Hematopoietic multipotent progenitor cell treated with erythropoietin and hydrocortisone succinate and interleukin-3 and kit ligand, for 8 days (in vitro differentiated cells): ENCODE measurements at places on chromosomes 3 and 15.

GRCh38 chr3:48285132-48285531 lies 44.2 kb downstream of the ZNF589 start:
- no peak for DNase-seq

GRCh38 chr3:101976473-101976872 lies 127.2 kb downstream of the NFKBIZ start:
- DNase-seq = no peak

DNA sequence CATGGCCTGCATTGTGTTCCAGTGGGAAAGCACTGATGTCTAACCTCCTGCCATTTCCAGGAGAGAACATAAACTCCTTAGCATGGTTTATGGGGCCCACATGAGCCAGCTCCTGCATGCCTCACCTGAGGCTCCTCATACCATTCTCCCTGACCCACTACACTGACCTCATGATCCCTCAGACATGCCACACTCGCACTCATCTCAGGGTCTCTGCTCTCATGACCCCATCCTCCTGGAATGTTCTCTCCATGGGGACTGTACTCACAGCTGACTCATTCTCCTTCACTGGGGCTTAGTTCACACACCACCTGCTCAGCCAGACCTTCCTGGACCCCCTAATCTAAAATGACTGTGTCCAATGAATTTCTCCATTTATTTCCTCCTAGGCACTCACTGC lies 4.0 kb upstream of the LMCD1 start:
- DNase-seq = no peak

GRCh38 chr3:13657660-13658435 lies 108.9 kb downstream of the FBLN2 start:
- DNase-seq = peak; percentile 54

DNA sequence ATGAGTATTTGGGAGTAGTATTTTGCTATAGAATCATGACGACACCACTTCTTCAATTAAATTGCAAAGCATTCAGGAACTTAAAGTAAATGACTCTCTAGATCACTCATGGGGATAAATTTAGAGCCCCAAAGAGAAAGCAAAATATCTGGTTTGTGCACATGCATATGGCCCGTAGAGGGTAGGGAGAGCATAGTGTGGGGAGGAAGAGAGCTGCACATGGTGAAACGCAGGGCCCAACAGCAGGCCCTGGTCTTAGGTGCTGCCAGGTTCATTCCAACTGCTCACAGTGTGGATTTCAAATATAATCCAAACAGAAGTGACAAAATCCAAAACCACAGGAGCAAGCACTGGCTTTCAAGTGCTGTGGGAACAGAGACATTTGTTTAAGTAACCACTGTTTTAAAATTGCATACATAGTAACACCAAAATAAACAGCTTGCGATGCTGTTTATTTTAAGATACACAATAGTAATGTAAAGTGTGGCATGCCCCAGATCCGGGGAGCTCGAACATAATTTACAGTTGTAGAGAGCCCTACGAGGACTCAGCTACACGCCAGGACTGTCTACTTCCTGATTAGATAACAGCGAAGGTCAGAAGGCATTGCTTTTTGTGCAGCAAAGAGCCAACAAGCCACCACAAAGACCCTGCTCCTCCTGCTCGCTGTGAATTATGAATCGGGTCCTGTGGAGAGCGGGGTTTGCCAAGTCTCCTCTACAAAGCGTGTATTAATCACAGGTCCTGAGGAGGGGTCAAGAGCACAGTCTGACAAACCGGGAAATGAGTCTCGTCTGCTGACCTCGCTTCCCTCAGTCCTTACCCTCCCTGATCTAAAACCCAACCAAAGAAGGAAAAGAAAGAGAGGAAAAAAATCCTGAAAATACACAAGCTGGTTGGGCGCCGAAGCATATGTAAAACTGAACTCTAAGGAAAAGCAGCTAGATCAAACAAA lies 80.6 kb downstream of the MEIS2 start:
- no peak for DNase-seq

- DNase-seq = no peak
Observed at GRCh38 chr3:119901148-119901547, 119.2 kb downstream of the NR1I2 start.

GRCh38 chr3:10933470-10933804 lies 59.1 kb upstream of the SLC6A1 start:
- DNase-seq = no peak

DNA sequence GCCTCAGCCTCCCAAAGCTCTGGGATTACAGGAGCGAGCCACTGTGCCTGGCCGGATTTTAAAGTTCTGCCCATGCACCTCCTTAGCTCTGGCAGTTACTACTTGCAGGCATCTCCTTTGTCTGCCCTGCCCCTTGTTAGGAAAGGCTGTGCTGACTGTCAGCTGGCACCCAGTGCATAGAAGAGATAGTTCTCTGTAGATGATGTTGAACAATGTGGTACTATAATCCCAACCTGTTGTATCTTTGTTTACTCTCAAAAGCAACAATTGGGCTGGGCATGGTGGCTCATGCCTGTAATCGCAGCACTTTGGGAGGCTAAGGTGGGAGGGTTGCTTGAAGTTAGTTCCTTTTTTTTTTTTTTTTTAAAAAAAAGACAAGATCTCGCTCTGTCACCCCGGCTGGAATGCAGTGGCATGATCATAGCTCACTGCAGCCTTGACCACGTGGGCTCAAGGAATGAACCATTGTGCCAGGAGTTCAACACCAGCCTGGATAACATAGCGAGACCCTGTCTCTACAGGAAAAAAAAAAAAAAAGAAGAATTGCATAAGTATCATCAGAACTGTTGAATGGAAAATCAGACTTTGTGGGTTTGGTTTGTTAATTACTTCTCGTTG lies 30.6 kb downstream of the FLNB start:
- peak; percentile 64 for DNase-seq

DNA sequence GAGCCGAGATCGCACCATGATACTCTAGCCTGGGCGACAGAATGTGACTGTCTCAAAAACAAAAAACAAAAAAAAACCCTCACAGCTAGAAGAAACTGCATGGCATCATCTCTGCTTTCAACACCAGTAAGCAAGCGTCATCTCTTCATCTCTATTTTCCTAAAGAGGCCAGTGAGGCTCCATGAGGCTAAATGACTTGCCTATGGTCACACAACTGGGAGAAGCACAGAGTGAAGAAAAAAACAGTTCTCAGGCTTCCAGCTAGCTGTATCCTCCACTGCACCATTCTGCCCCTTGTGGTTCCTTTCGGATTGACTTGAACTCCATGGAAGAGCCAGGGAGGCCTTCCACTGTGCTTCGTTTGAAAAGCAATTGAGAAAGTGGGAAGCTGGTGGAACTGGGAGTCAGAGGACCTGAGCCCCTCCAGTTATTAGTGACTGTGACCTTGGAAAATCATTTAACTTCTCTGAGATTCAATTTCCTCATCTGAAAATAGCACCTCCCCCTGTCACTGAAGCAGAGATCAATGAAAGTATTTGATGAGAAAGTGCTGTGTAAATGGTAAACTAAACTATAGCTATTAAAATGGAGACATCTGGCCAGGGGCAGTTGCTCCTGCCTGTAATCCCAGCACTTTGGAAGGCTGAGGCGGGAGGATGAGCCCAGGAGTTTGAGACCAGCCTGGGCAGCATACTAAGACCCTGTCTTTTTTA lies 32.1 kb upstream of the DENND4A start:
- peak; percentile 83 for DNase-seq

DNA sequence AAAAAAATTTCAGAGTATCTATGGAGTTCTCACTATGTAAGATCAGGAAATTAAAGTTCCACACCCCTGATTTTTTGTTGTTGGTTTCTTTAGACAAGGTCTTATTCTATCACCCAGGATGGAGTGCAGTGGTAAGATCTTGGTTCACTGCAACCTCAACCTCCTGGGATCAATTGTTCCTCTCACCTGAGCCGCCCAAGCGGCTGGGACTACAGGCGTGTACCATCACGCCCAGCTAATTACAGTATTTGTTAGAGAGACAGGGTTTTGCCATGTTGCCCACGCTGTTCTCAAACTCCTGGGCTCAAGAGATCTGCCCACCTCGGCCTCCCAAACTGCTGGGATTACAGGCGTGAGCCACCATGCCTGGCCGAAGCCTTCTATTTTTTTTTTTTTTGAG lies 12.4 kb downstream of the QRICH1 start:
- DNase-seq = no peak

- DNase-seq = no peak
Observed at GRCh38 chr3:53194210-53195065, 33.4 kb downstream of the PRKCD start.

DNA sequence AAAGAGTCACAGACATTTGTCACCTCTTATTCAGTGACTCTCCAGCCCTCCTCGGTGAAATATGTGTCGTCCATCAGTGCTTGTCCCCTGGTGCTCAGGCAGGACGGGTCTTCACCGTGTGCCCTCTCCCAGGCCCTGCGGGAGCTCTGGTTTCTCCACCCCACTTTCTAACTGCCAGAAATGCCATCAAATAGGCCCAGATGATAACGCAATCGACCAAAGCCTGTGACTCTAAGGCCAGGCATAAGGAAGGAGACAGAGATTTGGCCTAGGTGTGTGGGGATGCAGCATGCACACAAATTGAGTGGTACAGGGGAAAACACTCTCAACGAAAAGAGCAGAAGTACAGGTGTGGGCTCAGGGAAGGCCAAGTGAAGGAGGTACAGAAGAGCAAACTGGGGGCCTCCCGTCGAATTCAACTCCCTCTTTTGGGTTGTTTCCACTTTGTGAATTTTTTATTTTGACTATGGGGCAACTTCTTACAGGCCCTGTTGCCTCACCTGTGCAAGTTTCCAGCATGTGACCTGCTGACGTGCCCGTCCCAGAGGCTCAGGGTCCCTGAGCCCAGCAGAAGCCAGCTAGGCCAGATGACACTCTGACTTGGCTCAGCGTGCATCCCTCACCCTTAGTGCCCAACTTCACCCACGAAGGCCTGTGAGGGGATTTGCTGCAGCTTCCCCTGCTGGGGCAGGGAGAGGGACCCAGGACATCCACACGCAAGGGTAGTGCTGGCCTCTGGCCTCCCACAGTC lies 4.7 kb downstream of the NUP210 start:
- DNase-seq = no peak

DNA sequence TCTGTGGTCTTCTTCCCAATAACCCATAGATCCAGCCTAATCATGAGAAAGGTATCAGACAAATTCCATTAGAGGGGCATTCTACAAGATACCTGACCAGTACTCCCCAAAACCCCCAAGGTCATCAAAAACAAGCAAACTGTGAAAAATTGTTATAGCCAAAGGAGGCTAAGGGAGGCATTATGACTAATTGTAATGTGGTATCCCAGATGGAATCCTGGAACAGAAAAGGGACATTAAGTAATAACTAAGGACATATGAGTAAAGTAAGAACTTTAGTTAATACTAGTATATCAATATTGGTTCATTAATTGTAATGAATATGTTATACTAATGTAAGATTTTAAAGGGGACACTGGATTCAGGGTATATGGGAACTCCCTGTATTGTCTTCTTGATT lies 20.4 kb downstream of the SPTSSB start:
- DNase-seq = no peak

DNA sequence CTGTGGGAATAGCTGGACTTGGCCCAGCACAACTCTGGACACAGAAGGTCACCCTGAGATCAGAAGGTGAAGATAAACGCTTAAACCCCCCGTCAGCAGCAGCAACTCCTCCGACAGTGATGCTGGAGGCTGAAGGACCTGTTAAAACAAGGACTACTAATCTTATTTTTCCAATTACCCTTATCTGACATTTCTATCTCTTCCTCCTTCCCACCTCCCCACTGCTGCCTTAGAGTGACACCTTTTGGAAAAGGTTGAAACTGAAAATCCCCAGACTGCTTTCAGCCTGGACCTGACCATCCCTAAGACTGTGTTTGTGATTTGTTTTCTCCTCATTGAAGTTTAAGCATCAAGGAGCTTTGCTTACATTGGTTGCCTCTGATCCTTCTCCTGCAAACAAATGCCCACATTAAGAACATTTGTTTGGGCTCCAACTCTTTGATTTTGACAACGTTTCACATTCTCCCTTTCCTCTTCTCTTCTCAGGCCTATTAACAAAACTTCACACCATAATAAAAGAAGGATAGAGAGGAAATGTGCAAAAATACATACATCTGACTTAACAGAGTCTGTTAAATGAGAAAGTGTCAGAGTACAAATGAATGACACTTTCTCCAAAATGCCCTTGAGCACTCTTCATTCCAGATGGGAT lies 410.6 kb upstream of the WNT5A start:
- no peak for DNase-seq

DNA sequence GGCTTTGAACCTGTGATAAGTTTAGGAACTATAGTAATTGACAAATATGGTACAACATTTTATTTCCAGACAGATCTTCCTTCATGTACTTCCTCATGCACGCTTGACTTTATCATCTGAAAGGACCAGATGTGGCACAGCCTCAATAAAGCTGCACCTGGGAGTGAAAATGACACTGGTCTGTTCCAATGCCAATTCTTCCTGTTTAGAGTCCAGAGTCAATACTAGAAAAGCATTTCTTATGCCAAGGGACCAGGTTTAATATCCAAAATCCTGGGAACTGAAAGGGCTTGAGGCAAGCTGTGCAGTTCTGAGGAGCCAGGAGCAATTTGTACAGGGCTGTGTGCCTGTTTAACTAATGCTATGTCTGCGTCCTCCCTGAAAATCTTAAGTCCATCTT lies 15.3 kb downstream of the DPH6 start:
- DNase-seq = no peak

- no peak for DNase-seq
Observed at GRCh38 chr3:57644740-57645139, 47.6 kb upstream of the ARF4 start.

DNA sequence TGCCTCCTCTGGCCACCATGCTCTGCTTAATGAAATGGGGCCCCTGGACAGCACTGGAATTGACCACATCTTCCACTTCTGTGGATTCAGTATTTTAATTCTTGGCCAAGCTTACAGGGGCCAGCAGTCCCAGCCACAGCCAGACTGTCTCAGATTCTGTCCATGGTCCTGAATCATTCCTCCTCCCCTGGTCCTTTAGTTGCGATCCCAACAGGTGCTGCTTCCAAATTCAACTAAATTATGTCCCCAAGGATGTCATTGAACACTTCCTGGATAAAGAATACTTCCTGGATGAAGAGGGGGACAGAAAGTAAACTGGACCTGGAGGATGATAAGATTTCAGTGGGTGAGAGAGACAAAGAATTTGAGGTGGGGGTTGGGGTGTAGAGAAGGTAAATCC lies 111.1 kb upstream of the FOXB1 start:
- DNase-seq = no peak

- no peak for DNase-seq
Observed at GRCh38 chr3:179729086-179729485, 76.2 kb downstream of the USP13 start.

DNA sequence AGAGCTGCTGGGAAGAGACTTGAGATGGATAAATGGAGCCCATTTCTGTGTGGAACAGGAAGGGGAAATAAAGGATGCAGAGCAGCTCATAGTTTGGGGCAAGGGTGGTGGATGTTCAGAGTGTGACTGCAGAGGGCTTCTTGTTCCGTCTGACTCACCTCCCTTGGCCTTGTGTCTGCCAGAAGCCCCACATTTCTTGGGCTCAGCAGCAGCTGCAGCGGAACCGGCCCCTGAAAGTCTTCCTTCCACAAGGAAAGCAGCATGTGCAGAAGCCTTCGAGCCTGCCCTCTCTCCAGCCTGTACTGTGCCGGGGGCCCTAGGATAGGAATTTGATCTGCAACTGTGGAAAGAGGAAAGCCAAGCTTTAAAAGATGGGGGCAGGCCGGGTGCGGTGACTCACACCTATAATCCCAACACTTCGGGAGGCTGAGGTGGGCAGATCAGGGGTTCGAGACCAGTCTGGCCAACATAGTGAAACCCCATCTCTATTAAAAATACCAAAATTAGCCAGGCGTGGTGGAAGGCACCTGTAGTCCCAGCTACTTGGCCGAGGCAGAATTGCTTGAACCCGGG lies 11.5 kb downstream of the CDAN1 start:
- no peak for DNase-seq

- DNase-seq = no peak
Observed at GRCh38 chr15:70133781-70134421, 36.2 kb upstream of the TLE3 start.
